ENCODE measurements at places on chromosomes 7 and 10.

DNA sequence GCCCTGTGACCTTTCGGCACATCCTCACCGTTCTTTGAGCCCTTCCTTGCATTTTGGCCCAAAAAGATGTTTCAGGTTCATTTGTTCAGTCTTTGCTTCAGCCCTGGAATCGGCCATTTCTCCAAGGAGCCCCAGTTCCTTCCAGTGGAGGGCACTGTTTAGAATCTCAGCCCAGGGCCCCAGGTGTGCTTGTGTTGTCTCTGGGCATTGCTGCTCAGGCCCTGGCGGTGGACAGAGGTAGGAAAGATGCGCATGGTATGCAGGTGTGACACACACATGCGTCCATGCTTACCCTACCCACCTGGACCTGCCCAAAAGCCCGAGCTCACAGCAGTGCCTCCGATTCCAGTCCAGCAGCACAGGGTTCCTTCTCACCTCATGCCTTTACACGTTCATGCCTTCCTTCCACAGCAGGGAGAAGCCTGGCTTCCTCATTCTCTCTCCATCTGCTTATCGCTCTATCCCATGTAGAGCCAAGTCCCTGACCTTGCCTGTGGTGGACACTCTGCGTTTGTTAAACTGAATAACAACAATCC, 70.6 kb downstream of the LHPP start:
- DNase-seq, result no peak
- H3K4me3 ChIP-seq, result no peak overlapping the region
- H3K4me1 ChIP-seq, result peaks cover 3% of the 10 kb centered on the region
- no peak overlapping the region for H3K27ac ChIP-seq
- peaks cover 12% of the 10 kb centered on the region for H3K27me3 ChIP-seq
- no peaks in the 10 kb centered on the region for H3K36me3 ChIP-seq

- no peak overlapping the region for H3K27ac ChIP-seq
- no peaks in the 10 kb centered on the region for H3K36me3 ChIP-seq
- DNase-seq, result no peak
- no peak overlapping the region for H3K4me3 ChIP-seq
- H3K27me3 ChIP-seq, result no peaks in the 10 kb centered on the region
These were observed 552.9 kb downstream of the ARL4A start for GRCh38 chr7:13240349-13240748.

- H3K27ac ChIP-seq, result peak overlapping the region; percentile 19
- peaks cover 8% of the 10 kb centered on the region for H3K36me3 ChIP-seq
- peaks cover 35% of the 10 kb centered on the region for H3K4me1 ChIP-seq
- H3K27me3 ChIP-seq, result peaks cover 5% of the 10 kb centered on the region
- DNase-seq, result peak; percentile 18
These were observed 157.4 kb downstream of the ST7 start for GRCh38 chr7:117110480-117111315.

- peaks cover 58% of the 10 kb centered on the region for H3K4me1 ChIP-seq
- H3K27ac ChIP-seq, result peak overlapping the region; percentile 74
- H3K27me3 ChIP-seq, result no peaks in the 10 kb centered on the region
These were observed 6.9 kb upstream of the SH2D4B start for GRCh38 chr10:80530816-80531215.

GRCh38 chr10:129075508-129075907, 391.5 kb upstream of the MGMT start:
- no peak overlapping the region for H3K4me3 ChIP-seq
- H3K36me3 ChIP-seq, result no peaks in the 10 kb centered on the region
- H3K27me3 ChIP-seq, result peaks cover 4% of the 10 kb centered on the region
- no peak overlapping the region for H3K27ac ChIP-seq

Data from activated T-helper 2 cell treated with anti-CD3 and anti-CD28 coated beads, Interferon-gamma antibody, Interleukin-2, Interleukin-4, amounts not matched to agents 10 μg/mL and 5 μg/mL and 100 μg/mL, durations not matched to agents 14 hours and 24 hours and 36 hours (primary cell).